Effector memory CD4-positive, alpha-beta T cell (primary cell): ENCODE measurements at places on chromosomes 5 and 9.

- no peaks in the 10 kb centered on the region for H3K4me1 ChIP-seq
- no peak overlapping the region for H3K27ac ChIP-seq
- no peaks in the 10 kb centered on the region for H3K27me3 ChIP-seq
- H3K36me3 ChIP-seq = peaks cover 57% of the 10 kb centered on the region
Measured at GRCh38 chr9:2193552-2193951, 178.4 kb downstream of the SMARCA2 start.

DNA sequence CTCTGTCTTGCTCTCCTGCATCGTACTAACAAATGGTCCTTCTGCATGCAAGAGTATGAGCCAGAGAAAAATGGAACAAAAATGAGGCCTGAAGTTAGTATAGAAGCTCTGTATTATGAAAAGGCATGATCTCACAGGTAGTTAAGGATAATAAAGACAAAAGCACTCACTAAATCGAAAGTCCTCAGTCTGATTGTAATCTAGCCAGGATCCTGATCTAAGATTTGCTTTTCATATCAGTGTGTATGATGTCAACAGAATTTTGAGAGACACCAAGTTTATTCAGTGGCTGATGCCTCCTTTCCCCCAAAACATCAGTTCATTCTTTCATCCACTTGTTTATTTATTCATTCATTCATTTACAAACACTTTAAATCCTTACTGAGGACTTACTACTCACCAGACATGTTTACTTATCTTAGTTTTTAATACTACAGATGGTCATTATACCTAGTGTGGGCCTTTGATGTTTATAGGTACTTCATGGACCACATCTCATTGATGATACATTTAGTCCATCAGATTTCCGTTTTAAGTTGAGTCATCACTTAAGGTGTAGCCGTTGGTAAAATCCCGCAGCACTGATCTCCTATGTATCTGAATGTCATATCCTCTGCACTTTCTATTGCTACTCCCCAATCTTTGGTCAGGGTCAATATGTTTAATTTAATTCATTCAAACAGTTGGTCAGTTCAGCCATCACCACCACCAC, 105.2 kb upstream of the DHFR start:
- DNase-seq = no peak
- H3K27me3 ChIP-seq = no peaks in the 10 kb centered on the region
- H3K4me3 ChIP-seq = no peak overlapping the region

DNA sequence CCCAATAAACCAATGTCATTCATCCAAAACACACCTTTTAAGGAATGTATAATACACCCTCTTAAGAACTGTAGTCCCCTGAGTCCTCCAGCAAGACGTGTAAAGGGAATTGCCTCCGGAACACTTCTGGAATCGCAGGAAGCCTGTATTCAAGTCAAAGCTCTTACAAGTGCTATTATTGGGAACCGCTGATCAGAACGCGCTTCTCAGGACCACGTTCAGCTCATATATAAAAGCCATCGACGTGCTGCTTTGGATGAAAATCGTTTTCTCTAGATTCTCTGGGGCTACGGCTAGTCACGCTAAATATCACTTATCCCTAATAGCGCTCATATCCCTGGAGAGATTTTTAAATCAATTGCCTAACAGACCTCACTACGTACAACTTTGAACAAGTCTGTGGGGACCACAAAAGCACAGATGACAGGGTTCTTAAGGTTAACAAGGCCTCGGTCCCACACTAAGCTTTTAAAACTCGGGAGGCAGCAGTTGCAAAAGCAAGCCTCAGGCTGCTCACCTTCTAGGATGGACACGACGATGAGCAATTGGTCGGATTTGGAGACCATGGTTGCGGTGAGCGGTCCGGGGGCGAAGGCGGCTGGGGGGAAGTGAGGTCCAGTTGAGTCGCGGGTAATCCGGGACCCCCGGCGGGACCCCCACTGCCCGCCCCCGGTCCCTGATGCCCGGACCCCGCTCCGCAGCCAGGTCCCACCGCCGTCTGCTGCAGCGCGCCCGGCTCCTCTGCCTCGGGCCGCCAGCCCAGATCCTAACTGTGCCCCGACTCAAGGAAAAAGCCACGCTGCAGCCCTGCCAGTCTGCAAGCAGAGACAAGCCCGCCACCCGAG, 548 bp downstream of the CEP120 start:
- peak overlapping the region; percentile 76 for H3K4me3 ChIP-seq
- peaks cover 6% of the 10 kb centered on the region for H3K4me1 ChIP-seq
- H3K27me3 ChIP-seq = no peaks in the 10 kb centered on the region
- peaks cover 2% of the 10 kb centered on the region for H3K36me3 ChIP-seq
- no peak for DNase-seq

- H3K4me3 ChIP-seq = no peak overlapping the region
- no peak overlapping the region for H3K27ac ChIP-seq
- H3K4me1 ChIP-seq = no peaks in the 10 kb centered on the region
- no peaks in the 10 kb centered on the region for H3K27me3 ChIP-seq
- no peak for DNase-seq
- H3K36me3 ChIP-seq = no peaks in the 10 kb centered on the region
Measured at GRCh38 chr5:144275329-144275728, 104.7 kb downstream of the KCTD16 start.

- no peaks in the 10 kb centered on the region for H3K36me3 ChIP-seq
- H3K27ac ChIP-seq = no peak overlapping the region
- H3K4me1 ChIP-seq = peaks cover 2% of the 10 kb centered on the region
- no peak overlapping the region for H3K4me3 ChIP-seq
- no peaks in the 10 kb centered on the region for H3K27me3 ChIP-seq
- no peak for DNase-seq
Measured at GRCh38 chr5:178487911-178488600, 102.1 kb downstream of the COL23A1 start.

DNA sequence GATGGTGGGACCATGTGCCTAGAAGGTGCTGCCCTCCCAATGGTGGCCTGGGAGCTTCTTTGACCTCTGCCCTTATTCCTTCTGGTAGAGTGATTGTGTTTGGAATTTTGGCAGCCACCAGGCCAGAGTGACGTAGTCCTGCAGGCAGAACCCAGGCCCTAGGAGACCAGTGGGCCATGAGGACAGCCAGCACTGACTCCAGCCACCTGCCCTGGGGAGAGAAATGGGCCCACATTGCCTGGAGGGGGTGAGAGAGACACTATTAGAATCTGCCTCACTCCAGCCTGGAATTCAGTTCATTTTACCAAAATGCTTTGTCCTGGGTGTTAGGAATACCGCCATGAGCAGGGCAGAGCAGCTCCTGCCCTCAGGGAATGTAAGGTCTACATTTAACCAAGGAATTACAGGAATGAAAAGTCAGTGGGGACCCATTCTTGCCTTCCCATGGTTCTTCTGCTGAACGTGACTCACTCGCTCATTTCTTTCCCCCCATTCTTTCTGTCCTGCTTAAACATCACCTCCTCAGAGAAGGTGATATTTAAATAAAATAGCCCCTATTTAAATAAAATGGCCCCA, 5.5 kb upstream of the COL27A1 start:
- H3K36me3 ChIP-seq = no peaks in the 10 kb centered on the region
- H3K27ac ChIP-seq = no peak overlapping the region
- no peak overlapping the region for H3K4me3 ChIP-seq
- peaks cover 20% of the 10 kb centered on the region for H3K27me3 ChIP-seq

DNA sequence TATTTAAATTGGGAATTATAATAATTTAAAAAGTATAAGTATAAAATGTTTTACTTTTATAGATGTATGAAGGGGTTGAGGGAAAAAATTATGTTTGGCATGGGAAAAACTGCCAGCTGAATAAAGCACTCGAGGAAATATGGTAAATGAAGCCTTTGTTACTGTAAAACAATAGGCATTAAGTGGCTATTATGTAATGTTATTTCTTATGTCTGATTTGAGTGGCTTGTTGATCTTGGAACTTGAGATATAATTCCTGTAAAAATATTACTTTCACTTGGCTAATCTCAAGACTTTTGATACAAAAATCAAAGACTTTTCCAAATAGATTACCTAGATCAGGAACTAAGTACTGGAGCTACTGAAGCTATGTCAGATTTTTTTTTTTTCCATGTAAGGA, 182.9 kb downstream of the CD180 start:
- H3K4me3 ChIP-seq = no peak overlapping the region
- H3K27ac ChIP-seq = no peak overlapping the region
- DNase-seq = no peak
- H3K36me3 ChIP-seq = no peaks in the 10 kb centered on the region
- H3K4me1 ChIP-seq = peaks cover 5% of the 10 kb centered on the region
- no peaks in the 10 kb centered on the region for H3K27me3 ChIP-seq
